ENCODE measurements at places on chromosomes 7 and 10.

- no peak for DNase-seq
Observed at GRCh38 chr10:125983161-125983560, 86.8 kb downstream of the FANK1 start.

DNA sequence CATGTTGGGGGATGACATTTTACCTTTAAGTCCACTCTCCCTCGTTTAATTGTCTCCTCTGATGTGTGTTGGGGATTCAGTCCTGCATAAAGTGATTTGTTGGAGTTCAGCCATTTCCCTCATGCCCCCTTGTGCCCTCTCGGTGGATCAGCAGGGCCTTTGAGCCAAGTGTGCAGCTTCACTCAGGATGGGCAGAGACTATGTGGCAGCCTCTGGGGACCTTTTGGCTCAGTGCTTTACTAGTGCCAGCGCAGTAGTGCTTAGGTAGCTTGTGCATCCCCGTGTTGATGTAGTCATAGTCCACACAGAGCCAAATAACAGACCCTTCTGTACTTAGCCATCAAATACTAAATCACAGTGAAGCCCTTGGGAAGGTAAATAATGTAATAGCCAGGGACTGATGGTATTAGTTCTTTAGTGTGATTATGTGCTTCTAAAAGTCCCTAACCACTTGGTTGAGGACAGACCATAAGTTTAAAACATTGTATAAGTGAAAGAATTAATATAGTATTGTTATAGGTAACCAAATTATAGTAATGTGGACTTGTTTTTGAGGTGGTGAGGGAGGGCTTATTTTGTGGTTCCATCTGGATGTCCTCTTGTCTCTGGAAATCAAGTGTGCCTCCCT is 11.4 kb downstream of the BUB3 start:
- DNase-seq: no peak

GRCh38 chr7:69184339-69184738 is 413.9 kb upstream of the AUTS2 start:
- no peak for DNase-seq

DNA sequence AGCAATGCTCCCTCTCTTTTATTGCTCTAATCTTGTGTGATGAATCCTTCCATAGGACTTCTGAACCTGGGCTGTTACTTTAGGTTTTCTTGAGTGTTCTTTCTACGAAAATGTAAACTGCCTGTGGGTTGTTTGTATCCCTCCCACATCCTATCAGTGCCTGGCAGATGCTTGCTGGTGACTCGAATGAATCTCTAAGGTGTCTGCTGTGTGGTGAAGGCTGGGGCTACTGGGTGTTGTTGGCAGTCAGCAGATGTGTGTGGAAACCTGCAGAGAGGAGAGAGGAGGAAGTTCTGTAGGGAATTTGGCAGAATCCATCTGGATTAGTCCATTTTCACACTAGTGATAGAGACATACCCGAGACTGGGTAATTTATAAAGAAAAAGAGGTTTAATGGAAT is 639.4 kb downstream of the CALN1 start:
- DNase-seq: no peak

GRCh38 chr10:13445656-13446400 is 83.0 kb downstream of the BEND7 start:
- no peak for DNase-seq
